ENCODE measurements at places on chromosomes 5 and 9.

DNA sequence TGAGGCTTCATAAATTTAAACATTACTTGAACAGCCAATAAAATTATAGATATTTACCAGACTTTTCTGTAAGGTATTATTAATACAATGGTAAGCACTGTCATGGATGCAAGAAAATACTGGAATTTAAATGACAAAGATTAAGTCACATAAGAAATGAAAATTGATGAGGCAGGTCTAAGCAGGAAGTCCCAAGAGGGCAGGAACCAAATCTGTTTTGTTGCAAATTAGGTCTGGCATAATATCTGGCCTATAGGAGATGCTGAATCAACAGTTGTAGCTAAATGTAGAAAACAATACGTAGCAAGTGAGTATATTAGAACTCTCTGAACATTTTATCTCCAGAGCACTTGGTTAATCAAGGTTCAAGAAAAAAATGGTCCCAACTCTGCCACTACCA, 142.5 kb downstream of the EBF1 start:
- DNase-seq = no peak

DNA sequence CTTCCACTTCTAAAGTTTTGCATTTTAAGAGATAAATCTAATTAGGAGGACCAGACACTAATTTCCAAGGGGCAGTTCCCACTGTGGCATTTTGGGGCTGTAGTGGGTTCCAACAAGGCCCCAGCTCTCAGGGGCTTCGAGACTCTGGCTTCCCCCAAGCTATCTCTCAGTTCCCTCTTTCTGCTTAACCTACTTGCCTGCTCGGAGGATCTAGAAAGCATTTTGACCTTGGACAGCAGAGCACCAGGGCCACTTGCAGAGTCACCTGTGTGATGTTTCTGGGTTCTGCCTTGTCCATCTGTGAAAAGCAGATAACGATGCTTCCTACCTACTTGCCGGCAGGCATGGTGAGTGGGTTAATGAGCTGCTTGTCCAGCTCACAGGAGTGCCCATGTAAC, 175.4 kb downstream of the MED10 start:
- no peak for DNase-seq

GRCh38 chr5:94945656-94946055, 327.2 kb downstream of the SLF1 start:
- DNase-seq = no peak

GRCh38 chr9:132975961-132976360, 2.5 kb upstream of the GFI1B start:
- no peak for DNase-seq

GRCh38 chr9:86486891-86487837, 133.0 kb upstream of the TUT7 start:
- peak; percentile 9 for DNase-seq

DNA sequence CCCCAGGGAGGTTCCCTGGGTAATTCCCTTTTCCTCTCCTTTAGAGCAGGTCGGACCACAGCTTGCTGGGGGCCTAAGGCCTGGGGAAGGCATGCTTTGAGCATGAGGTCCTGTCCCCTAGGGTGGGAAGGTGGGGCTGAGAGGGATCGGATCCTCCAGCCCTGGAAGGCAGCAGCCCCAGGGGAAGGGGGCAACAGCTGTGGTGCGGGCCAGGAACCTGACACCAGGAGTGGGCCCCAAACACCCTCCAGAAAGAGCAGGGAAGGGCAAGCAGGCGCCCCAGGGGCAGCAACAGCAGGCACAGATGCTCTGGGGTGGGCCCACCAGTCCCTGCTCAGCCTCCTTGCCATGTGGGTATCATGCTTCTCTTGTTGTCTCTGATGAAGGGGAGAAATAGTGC, 3.2 kb upstream of the CORO2A start:
- no peak for DNase-seq

- DNase-seq = no peak
Observed at GRCh38 chr9:16461137-16461840, 409.2 kb downstream of the BNC2 start.

DNA sequence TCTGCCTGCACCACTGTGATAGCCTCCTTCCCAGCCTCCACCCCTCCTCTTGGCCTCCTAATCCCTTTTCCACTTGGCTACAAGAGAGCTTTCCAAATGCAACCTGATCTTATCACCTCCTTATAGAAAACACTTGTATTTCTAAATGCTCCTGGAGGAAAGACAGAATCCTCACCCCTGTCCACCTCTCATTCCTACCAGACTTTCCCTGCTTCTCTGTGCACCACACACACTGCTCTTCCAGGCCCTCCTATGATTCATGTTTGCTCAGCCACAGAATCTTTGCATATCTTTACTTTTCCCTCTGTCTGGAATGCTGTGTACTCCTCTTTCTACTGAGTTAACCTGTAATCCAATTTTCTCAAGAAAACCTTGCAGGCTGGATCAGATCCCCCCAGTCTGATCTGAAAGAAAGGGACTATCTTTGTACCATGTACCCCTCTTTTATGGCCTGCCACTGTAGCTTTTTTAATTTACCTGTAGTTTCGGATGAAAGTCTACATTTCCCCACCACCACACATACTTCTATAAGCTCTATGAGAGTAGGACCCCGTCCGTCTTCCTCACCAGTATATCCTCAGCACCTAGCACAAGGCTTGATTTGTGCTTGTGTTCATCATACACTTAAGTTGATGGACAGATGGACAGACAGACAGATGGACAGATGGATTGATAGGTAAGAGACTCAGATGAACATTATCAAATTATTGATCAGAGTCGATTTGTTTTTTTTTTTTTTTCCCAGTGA, 95.3 kb downstream of the GALNT10 start:
- DNase-seq = no peak

GRCh38 chr9:71920456-71921189, 9.2 kb downstream of the C9orf85 start:
- no peak for DNase-seq

- DNase-seq = no peak
Observed at GRCh38 chr9:96089452-96090085, 212.4 kb downstream of the HSD17B3 start.

- no peak for DNase-seq
Observed at GRCh38 chr5:83199126-83199525, 121.8 kb downstream of the XRCC4 start.

DNA sequence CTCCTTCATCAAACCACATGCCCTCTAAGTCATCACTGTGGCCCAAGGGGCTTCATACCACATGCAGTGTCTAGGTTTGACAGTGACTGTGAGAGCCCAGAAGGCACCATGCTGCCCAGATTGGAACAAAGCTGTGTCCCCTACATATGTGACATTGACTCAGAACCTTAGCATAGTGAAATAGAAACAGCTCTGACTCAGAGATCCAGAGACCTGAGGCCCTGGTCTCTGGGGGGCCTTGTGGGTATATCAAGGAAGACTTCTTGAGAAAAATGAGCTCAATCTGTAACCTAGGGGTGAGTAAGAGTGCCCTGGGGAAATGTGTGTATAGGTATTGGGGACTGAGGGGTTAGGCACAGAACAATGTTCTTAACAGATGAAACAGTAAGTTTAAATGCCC, 7.1 kb upstream of the ENTREP1 start:
- DNase-seq = no peak

- no peak for DNase-seq
Observed at GRCh38 chr9:135216236-135216635, 128.8 kb downstream of the OLFM1 start.
